Astrocyte (in vitro differentiated cells and primary cell): ENCODE measurements at places on chromosomes 12 and 14.

DNA sequence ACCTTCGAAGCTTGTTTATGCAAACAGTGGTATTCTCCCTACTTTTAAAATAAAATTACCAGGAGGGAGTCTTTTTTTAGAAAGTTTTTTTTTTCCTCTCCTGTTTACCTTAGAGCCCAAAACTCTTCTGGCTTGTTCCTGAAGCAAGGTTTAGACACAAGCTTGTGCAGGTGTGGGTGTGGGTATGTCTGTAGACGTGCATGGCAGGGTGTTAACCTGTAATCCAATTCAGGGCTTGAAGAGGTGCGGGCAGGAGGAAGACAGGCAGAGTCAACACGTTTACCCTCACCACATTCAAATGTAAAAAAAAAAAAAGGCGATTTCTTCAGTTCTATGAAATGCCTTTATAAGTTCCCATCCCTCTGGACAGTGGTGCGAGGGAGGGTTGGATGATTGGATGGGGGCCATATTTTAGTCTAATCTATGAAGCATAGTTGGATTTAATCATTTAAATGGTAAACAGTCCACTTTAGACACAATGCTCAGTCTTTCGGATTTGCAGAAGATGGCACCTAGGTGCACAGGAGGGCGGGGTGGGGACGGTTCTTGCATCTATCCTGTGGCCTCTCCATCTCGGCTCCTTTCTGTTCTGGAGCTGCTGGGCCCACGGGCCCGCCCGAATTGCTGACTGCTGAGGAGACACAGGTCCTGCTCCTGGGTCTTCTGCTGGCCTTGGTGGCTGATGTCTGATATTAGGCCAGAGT is 982 bp upstream of the NINJ2 start:
- no peak for DNase-seq

- no peak for DNase-seq
Observed at GRCh38 chr12:80761838-80762237, 45.1 kb downstream of the MYF5 start.

DNA sequence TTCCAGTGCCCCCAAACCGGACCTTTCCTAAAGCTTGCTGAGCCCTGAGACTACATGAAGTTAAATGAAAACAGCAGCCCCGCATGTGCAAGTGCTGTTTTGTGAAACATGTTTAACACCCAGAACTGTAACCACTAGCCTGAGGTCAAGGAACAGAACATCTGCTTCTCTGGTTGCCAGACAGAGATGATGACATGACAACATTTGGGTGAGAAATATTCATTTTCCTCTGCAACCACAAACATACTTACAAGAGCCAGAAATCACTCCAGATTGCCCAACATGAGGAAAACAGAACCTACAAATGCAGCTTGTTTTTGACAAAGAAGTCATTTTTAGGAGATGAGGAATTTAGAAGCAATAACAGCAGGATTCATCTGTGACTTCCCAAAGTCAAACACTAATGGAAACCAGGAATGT is 110.4 kb downstream of the BCAT1 start:
- peak; percentile 79 for DNase-seq

- DNase-seq: no peak
Observed at GRCh38 chr12:116302166-116303058, 24.9 kb upstream of the MED13L start.

GRCh38 chr12:111201036-111201435 is 167.9 kb downstream of the PHETA1 start:
- no peak for DNase-seq

DNA sequence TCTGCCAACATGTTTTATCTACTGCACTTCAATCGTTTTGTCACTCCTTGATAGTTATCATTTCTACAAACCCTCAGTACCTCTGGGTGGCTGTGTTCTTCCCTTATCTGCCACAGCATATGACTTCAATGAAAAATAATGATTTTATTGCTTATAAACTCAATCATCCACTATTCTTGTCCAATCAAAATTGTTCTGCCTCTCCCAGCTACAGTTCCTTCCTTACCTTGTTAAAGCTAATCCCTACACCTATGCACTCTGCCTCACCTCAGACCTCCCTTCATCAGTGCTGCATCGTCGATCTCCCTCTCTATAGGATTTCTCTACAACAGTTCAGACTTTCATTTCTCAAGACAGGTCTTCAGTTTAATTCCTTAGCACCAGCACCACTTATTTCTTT is 58.8 kb downstream of the ERGIC2 start:
- no peak for DNase-seq

GRCh38 chr12:92459850-92460249 is 242.9 kb upstream of the PLEKHG7 start:
- no peak for DNase-seq

DNA sequence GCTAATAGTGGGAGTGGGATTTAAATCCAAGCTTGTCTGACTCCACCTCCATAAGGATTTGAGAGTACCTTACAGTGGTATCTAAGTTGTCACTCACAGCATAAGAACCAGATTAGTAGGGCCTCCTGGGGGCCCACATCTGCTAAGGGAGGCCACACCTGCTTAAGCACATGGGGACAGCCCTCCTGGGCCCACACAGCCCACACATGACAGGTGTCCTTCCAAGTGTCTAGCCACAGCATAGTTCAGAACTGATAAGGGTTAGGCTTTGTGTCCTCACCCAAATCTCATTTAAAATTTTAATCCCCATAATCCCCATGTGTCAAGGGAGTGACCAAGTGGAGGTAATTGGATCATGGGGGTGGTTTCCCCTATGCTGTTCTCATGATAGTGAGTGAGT is 186.0 kb upstream of the HMGA2 start:
- DNase-seq: no peak

DNA sequence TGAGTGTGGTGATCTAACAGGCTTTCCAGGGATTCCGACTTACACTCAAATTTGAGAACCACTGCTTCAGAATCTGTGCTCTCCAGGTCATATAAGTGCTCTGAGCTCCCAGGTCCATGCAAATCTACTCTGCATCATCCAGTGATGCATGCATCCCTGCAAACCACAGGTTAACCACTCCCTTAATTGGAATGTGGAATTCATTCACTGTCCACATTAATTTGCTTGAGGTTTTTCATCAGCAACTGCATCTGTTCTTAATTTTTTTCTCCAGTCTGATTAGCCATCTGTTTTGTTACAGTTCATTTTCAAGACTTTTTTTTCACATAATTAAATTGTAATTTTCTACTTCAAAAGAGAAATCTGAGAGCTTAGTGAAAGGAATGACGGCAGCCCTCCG is 43.4 kb upstream of the RIN3 start:
- peak; percentile 95 for DNase-seq

DNA sequence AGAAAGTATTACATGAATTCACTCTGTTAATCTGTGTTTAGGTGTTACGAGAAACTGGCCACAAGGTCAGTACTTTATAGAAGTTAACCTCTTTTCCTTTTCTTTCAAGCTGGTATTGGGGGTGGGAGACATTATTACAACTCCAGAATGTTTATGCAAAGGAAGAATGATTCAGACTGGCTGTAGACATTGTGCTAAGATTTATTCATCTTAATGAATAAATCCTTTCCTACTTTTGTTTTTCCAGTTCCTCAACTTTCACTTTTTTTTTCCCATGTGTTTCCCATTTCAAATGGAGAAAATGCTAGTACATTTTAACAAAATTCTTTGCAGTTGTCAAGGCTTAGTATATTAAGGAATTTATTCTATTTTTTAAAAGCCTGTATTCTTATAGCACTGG is 1.3 kb downstream of the OTOGL start:
- DNase-seq: peak; percentile 76

DNA sequence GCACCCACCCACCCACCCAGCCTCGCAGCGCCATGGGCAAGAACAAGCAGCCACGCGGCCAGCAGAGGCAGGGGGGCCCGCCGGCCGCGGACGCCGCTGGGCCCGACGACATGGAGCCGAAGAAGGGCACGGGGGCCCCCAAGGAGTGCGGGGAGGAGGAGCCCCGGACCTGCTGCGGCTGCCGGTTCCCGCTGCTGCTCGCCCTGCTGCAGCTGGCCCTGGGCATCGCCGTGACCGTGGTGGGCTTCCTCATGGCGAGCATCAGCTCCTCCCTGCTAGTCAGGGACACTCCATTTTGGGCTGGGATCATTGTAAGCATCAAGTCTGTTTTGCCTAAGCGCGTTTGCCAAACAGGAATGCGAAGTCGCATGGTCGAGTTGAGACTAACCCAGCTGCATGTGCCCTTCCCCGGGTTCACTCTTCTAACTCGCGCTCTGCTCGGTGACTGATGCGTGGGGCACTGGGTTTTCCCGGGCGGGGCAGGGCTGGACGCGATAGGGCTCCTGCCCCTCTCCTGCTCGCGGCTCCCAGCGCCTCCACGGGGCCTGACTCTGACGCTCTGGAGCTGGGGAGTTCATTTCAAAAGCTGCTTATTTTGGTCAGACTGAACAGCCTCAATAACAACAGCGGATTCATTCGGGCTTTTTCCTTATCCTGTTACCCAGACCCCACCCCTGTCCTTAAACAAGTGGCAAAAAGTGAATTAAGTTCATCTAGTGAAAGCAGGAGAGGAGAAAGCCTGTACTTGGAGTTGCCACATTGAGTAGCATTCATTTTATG is 458 bp downstream of the SSPN start:
- peak; percentile 51 for DNase-seq

DNA sequence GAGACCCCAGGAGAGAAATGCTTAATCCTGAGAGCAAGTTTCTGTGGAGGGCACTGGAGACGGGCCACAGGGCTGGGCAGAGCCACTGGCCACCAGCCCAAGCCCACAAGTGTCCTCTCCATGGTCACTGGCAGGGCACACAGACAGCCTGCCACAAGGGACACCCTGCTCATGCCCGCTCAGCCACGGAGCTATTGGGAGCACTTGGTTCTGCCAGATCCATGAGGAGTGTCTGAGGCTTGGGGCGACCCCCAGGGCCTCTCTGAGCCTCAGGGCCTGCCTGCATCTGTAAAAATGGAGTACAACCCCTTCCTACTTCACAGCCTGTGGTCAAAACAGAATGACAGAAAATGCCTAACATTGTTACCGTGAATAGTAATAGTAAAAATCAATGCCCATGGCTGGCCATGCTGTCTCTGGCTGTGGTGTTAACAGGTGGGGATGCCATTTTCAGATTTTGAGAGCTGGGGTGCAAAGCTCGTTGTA is 3.2 kb downstream of the PGF start:
- no peak for DNase-seq

DNA sequence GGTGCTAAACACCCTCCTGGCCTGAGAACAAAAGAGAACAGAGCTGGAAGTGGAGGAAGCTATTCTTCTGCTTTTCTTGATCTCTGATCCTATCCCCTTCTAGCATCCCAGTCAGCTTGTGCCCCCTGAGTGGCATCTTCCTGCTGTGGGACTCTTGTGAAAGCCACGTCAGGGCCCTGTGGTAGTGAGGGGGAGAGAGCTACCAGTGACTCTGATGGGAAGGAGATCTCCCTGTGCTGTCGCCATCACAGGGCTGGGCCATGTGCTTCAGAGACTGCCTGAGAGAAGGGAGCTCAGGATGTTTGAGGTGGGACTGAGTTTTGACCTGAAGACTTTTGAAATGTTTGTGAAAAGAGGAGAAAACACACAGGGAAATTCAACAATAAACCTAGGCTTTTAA is 107.6 kb upstream of the FUT8 start:
- no peak for DNase-seq

GRCh38 chr12:124088217-124088907 is 115.3 kb downstream of the ZNF664 start:
- no peak for DNase-seq

DNA sequence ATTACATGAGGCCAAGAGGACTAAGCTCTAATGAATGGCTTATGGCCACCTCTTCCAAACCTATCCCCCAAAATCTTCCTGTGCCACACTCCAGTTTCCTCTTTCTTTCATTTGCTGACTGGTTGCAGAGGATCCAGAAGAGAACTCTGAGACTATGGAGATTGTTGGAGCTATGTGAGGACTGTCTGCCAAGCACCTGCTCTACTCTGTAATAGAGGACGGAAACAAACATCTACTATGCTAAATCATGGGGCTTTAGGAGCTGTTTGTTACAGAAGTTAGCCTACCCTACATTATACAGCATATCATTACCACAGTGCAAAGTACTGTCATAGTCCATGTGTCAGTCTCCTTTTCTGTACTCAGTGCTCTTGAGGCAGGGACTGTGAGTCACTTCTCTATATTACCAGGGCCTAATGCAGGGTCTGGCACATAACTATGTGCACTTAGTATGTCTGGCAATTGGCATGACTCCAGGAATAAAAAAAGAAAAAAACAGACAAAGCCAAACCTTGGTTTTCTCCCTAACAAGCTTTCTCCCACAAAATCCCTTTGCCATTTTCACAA is 95.1 kb downstream of the RPAP3 start:
- DNase-seq: no peak

DNA sequence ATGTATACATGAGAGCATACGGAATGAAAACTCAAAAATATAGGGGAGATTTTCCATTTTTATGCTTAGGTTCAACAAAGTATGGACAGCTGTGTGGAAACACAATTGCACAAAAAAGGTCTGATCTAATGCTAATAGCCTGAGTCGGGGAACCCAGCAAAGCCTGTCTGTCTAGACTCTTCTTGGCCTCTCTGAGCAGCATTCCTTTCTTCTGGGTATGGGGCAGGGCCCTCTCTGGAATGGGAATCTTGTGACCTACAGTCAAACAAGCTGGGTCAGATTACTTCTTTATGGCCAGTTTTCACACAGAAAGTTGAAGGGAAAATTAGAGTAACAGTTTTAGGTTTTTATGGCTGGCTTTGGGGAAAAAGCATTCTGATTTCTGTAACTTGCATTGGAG is 534.0 kb upstream of the LMO3 start:
- DNase-seq: no peak

DNA sequence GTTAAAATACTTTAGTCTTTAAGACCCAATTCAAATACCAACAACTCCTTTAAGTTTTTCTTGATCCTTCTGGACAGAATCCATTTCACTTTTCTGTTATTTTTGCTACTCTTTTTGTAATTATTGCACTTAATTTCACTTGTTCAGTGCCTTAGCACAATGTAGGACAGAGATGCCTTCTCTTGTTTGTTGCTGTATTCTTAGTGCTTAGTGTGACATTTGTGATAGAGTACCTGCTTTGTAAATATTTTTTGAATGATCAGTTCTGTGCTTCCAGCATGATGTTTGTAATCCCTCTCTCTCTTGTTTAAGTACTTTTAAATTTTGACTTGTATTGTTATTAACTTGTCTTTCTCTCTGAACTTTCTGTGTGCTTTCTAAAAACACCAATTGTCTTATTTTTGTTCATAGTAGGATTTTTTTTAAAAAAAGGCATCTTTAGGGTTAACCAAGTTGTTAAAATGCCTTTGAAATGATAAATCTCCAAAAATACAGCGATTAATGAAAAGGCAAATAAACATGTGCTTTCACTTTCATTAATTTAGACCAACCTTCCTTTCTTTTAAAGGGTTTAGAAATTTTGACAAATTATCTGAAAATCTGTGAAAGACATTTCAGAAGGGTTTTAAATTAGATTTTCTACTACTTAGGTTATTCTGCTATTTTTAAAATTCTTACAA is 11.9 kb downstream of the NAA30 start:
- no peak for DNase-seq

GRCh38 chr14:98234208-98234607 is 1037.8 kb downstream of the BCL11B start:
- DNase-seq: peak; percentile 48

DNA sequence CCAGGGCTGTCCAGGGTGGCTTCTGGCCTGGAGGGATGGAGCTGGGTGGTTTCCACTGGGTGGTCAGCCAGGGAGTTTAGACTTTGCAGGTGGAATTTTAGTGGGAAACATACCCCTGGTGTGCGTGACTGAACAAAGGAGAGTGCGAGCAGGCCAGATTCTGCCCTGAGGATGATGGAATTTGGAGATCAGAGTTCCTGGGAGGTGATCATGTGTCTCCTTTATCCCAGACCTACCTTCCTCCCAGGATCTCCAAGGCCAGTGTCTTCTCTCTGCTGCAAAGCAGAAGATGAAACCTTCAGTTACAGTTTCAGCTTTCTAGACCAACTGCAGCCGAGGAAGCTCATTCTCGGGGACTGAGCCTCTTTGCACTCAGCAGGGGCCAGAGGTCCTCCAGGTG is 33.2 kb downstream of the RPH3A start:
- no peak for DNase-seq
